ENCODE measurements at places on chromosomes 11 and 22.

DNA sequence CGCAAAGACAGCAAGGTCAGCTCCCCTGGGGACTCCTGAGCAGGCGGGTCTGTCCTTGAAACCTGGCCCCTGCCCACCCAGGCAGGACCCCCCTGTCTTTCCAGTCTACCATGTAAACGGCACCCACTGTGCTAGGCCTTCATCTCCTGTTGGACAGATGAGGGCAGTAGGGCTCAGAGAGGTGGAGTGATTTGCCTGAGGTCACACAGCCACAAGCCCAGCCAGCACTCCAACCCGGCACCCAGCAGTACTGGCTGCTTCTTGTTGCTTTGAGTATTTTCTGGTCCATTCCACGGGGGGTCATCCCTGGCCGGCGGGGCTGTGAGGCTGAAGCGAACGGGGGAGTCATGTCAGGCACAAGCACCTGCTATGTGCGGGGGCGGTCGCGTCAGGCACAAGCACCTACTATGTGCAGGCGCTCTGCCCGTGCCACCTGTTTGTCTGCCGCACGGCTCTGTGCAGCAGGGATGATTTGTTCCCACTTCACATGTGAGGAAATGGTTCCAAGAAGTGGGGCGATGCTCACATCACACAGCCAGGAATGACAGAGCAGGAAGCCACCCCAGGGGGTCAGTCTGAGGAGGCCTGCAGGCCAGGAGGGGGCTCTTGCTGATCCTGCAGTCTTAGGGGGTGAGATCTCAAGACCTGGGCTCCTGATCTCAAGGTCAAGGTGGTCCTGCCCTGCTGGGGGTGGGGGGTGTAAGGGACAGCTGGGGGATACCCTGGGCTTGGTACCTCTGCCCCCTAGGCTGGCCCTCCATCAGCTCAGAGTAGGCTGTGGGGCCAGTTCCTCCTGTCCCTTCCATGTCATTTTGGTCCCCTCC, 110.7 kb downstream of the CACNA1I start:
- no peak for DNase-seq

- DNase-seq: no peak
These were observed 227.2 kb upstream of the RAG2 start for GRCh38 chr11:36825251-36825650.

DNA sequence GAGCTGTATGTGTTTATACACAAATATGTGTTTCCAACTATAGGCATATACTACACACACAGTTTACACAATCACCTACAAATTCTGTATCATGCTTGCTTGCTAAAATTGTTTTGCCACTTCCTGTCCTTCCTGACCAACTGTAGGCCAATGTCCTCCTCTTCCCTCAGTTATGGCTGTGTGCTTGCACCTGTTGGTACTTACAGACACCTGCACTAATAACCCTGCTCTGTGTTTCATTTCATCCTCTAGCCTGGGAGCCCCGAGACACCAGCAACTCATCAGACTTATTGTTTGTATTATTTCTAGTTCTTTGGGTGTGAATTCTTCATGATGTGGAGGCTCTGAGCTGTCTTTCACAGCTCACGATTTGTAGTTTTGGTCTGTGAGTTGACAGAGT, 1.8 kb upstream of the NCF4 start:
- no peak for DNase-seq

DNA sequence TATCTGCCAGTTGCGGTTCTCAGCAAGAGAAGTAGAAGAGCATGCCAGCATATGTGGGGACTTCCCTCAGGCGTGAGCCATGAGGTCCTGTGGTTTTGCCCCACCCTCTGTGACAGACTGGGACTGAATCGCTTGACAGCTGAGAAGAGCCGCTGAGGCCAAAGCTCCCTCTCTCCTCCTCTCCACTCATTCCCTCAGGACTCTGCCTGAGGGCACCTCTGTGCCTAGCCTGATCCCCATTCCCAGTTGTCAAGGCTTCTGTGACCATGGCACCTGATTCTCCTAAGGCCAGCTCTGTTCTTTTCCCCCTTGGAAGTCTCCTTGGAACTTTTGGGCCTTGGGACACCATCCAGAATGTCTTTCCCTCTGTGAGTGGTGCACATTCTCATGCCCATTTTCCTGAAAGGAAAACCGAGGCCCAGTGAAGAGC, 27.0 kb downstream of the ART5 start:
- DNase-seq: no peak

GRCh38 chr11:19673924-19674729, 38.5 kb upstream of the NAV2 start:
- DNase-seq: no peak

DNA sequence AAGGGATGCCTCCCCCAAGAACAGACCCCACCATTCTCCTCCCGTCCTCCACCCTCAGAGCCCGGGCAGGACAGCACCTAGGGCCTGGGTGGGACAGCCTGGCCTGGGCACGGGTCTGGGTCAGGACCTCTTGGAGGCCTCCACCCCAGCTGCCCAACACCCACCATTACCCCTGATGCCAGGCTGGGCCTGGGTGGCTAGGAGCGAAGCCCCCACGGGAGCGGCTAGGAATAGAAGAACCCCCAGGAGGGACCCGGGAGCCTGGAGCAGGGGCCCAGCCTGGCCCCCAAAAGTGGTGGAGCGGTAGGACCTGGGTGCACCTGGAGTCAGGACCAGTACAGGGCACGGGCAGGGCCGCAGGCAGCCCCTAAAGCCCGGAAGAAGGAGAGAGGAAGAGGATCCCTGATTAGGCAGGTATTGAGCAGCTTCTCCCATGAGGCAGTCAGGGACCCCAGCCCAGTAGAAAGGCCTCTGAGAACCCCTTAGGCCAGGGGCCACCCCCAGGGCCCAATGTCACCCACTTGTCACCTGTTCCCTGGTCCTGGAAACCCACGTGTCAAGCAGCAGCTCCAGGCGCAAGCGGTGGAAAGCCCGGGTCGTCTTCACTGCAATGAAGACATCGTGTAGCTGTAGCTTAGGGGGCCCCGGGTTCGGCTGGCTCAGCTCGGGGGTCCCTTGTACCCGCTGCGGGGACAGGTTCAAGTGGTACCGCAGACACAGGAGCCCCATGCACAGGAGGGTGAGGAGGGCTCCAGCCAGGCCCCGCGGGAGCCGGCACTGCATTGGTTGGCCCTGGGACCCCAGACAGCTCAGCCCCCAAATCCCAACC, 575 bp downstream of the MFNG start:
- no peak for DNase-seq

DNA sequence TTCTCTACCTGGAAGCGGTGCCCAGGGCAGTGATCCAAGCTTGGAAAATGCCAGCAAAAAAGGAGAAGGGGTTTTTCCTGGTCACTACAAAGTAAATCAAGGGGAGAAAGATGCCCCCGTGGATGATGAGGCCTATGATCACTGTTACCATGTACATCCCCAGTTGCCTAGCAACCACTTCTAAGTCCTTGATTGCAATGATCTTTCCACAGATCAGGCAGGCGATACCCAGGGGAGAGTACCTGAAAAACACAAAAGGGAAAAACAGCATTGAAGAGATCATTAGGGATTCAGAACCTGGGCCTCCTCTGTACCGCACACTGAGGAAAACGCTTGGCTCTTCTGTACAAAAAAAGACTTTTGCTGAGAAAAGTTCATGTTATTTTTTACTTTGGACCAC, 127.1 kb downstream of the SLC1A2 start:
- DNase-seq: no peak

GRCh38 chr11:27420722-27421572, 51.6 kb downstream of the LGR4 start:
- DNase-seq: no peak
